Chondrocyte (in vitro differentiated cells): ENCODE measurements at places on chromosomes 2 and 18.

GRCh38 chr2:8003462-8004075, 678.3 kb upstream of the ID2 start:
- DNase-seq = no peak

GRCh38 chr2:62287899-62288880, 92.3 kb downstream of the B3GNT2 start:
- no peak for DNase-seq

GRCh38 chr18:72261590-72261989, 282.6 kb downstream of the CBLN2 start:
- no peak for DNase-seq

- DNase-seq = no peak
Measured at GRCh38 chr18:10971717-10972116, 177.7 kb downstream of the PIEZO2 start.

DNA sequence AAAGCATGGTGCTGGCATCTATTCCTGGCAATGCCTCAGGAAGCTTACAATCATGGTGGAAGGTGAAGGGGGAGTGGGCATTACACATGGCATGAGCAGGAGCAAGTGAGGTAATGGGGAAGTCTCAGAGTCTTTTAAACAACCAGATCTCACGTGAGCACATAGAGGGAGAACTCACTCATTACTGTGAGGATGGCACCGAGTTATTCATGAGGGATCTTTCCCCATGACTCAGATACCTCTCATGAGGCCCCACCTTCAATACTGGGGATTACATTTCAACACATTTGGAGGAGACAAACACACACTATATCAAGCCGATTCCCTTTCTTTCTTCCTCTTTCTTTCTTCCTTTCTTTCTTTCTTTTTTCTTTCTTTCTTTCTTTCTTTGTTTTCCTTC, 47.9 kb upstream of the FANCL start:
- no peak for DNase-seq

- no peak for DNase-seq
Measured at GRCh38 chr2:5316001-5316490, 376.1 kb upstream of the SOX11 start.

DNA sequence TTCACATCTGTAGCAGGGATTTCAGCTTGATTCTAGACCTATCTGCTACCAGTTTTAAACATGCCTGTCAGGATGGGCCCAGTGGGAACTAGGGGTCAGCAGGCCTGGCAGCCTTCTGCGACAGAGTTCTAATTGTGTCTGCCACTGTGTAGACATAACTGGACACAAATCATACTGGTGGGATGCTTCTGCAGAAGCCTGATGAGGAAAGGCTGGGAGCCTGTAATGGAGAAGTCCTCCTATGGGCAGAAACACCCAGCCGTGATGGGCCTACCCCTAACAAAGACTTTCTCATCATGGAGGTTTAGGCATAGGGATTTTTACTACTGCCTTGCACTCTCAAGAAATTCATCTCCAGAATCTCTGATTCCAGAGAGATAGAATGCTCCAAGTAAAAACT, 166.9 kb downstream of the PDE11A start:
- no peak for DNase-seq

DNA sequence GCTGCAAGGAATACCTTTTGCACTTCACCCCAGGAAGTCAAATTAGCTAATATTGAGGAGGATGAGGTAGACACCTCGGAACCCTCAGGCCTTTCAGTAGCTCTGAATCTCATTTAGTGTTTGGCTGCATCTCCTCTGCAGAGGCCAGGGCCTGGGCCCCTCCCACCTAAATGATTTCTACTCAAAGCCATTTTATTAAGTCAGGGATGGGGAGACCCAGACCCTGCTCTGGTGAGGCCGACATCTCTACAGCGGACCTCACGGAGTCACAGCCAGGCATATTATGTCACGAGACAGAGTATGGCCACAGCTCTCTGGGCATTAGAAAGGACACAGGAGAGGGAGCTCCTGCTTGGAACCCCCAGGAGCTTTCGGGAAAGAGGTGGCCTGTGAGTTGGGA, 305.5 kb downstream of the ALK start:
- DNase-seq = no peak

- DNase-seq = peak; percentile 94
Measured at GRCh38 chr2:62456721-62457539, 49.1 kb downstream of the TMEM17 start.

DNA sequence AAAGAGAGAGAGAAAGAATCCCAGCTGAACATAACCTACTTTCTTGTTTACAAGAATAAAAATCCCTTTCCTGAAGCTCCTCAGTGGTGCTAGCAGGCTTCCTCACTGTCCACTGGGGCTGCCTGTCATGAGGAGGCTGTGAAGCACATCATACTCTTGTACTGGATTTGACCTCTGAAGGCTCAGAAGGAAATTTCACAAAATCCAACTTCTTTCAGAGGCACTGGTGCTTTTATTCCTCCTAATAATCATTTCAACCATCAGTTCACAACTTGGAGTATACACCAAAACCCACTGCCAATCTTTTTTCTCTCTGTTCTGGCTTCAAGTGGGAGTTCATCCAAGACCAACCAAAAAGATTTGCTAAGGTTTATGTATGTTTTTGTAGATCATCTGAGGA, 48.5 kb downstream of the TMX3 start:
- no peak for DNase-seq

DNA sequence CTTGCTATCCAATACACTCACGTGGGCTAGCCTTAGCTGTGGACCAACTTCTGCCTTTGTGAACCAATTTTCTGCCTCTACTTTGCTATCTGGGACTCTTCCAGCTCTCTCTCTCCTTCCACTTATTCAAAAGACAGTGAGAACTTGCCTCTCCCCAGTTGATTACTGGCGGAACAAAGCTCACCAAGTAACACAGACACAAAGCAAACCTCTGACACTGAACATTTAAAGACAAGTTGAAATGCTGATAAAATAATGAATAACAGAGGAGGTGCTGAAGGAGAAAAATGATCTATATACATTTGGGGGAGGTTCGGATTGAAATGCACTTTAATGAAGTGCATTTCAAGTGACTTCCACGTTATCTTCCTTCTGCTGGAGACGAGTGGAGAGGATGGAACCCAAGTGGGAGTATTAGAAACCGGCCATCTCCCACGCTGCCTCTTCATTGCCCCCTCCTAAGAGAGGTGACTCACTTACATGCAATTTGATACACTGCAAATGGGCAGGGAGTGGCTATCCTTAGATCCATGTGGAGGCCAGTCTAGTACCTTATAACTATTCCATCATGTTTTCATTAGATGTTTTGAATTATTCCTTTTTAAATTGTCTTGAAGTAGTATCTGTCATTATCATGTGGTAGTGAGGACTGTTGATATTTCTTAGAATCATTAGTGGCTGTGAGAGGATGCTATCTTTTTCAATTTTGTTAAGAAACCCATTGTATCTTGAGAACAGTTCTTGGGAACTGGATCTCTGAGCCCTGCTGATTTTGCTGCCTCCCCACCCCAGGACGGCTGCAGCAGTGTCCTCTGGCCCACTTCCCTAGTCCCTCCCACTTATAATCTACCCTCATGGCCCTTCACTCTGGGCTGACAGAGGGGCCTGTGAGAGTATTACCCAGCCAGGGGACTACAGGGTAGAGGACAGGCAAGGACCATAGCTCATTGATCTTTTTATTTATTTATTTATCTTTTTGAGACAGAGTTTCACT, 6.0 kb upstream of the GLI2 start:
- DNase-seq = no peak

GRCh38 chr2:239195992-239196391, 204.8 kb downstream of the HDAC4 start:
- DNase-seq = no peak

DNA sequence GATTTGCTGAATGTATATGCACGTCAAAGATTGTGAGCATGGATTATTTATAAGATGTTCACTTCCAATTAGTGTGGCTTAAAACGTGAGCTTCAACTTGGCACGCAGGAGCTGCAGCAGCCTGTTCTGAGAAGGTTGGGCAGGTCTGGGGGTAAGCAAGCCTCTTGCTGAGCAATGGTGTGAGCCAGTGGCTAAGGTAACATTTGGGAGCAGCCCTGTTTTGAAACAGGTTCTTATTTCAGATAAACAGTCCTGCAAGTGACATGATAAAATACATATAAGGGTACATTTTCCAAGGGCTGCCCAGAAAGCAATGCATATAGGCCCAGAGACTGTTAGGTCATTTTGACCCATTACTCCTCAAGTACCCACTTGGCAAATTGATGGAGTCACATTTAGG, 415.3 kb downstream of the ZNF521 start:
- DNase-seq = no peak

GRCh38 chr18:37435996-37436395, 129.6 kb downstream of the CELF4 start:
- no peak for DNase-seq

GRCh38 chr2:202757339-202757738, 114.2 kb downstream of the ICA1L start:
- DNase-seq = no peak

DNA sequence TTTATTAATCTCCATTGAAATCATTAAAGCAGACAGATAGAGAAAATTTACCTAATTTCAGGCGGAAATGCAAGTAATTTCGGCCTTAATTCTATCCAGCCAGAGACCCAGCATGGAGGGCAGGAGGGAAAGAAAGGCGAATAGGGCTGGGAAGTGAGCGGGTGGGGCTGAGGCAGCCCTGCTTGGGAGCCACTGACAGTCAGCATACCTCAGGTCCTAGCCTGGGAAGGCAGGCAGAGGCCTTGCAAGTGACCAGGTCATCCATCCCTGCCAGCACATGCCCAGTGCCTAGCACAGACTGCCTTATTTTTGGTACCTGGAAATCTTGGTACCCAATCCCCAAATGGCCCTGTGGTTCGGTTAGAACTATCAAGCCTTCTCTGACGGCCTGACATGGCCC, 1.5 kb downstream of the GDF7 start:
- no peak for DNase-seq

- DNase-seq = no peak
Measured at GRCh38 chr18:57188851-57189557, 42.1 kb downstream of the BOD1L2 start.

GRCh38 chr2:60529785-60530627, 23.4 kb downstream of the BCL11A start:
- no peak for DNase-seq

GRCh38 chr2:85405201-85406059, 4.7 kb downstream of the CAPG start:
- no peak for DNase-seq

- DNase-seq = no peak
Measured at GRCh38 chr2:218383892-218384519, 1.9 kb downstream of the SLC11A1 start.

DNA sequence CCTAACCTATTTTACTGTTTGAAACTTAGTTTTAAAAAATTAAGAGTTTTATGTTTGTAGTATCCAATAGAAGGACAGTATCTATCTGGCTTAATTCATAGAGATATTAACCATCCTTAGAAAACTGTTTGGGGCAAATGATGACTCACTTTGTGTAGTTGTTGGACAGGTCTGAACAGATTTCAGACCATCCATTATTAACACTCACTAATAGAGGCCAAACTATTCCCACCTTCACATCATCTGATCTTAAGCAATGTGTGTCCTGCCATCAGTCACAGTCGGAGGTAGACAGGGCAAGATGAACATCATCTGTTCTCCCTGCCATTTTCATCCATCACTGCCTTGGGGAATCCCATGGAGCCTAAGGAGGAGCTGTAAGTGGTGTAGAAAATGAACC, 164.6 kb upstream of the DCC start:
- no peak for DNase-seq

- no peak for DNase-seq
Measured at GRCh38 chr2:107817378-107817777, 9.3 kb upstream of the RGPD4 start.

- no peak for DNase-seq
Measured at GRCh38 chr18:3624935-3625741, 175.2 kb downstream of the TGIF1 start.

DNA sequence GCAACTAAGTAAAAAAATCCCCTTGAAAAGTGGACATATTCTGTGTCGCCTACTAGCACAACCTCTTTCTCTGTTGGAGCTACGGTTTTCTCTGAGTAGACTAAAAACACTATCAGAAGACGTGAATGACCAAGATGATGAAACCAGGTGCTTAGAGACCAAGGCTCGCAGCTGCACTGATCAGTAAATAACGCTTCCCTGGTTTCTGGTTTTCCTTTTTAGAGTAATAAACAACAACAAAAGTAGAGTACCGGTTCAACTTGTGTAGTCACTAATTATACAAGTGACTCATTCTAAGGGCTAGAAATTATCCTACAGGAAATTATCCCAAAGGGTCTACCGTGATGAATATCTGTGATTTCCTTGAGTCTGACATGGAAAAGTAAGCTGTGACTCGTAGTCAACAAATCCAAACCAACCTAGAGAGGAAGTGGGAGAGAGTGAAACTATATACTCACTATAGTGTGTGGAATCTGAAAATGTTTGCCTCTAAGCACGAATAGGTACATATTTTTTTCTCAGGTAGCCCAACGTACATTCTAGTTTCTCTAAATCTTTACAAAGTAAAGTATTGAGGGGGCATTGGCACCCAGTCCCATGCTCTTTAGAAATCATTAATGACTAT, 17.8 kb downstream of the RASGRP3 start:
- no peak for DNase-seq

GRCh38 chr2:45497355-45497754, 113.7 kb downstream of the SRBD1 start:
- no peak for DNase-seq

GRCh38 chr2:127579231-127579630, 43.7 kb downstream of the MYO7B start:
- peak; percentile 61 for DNase-seq

GRCh38 chr2:11029136-11029535, 117.4 kb downstream of the KCNF1 start:
- DNase-seq = no peak

DNA sequence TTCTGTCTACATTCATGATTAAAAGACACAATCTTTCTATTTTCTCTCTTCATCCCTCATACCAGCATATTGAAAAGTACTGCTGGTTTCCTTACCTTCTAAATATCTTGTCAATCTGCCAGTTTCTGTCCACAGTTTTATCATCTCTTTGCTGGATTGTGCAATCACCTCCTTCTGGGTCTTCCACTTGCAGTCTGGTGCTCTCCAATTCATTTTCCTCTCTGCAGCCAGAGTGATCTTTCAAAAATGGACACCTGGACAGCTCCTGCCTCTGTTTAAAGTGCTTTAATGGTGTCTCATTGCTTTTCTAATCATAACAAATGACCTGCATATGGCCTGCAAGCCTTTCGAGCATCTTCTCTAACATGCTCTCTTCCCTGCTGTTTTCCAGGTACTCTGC, 94.0 kb downstream of the C1QL2 start:
- no peak for DNase-seq

DNA sequence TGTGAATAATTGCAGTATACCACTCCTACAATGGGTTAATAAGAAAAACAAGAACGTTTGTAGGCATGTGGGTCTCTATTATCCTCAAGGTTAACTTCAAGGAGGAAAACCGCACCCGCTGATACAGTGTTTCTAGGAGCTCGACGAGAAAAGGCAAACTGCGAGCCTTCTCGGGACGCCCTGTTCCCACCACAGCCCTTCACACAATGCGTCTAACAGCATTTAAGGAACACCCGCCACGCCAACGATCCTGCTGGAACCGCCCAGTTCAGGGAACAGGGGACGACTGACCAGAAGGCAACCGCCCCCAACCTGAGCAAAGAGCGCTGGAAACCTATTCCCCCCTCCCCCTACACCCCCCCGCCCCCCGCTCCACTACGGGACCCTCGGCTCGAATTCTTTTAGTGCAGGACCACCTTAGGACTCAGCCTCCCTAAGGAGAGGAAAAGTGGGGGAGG, 710 bp upstream of the TMSB10 start:
- no peak for DNase-seq

- DNase-seq = no peak
Measured at GRCh38 chr18:7272311-7273049, 41.6 kb downstream of the LRRC30 start.
